Muscle of back (tissue), 13 donors: ENCODE measurements at places on chromosomes 11 and 22.

DNA sequence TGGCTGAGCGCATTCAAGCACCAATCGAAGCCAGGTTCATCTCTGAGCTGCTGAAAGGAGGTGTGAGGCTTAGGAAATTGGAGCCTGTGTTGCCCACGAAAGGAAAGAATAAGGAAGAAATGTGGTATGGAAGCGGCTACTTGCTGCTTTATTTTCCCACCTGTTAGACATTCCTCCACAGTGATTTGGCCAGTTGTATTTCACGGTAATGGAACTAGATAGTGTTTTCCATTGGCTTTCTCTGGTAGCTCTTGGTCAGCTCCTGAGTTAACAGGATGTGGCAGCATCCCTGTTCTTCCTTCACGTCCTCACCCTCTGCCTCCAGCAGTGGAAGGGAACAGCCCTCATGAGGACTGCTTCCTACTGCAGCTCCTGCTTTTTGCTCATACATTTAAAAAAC lies 44.7 kb downstream of the BID start:
- DNase-seq: no peak

DNA sequence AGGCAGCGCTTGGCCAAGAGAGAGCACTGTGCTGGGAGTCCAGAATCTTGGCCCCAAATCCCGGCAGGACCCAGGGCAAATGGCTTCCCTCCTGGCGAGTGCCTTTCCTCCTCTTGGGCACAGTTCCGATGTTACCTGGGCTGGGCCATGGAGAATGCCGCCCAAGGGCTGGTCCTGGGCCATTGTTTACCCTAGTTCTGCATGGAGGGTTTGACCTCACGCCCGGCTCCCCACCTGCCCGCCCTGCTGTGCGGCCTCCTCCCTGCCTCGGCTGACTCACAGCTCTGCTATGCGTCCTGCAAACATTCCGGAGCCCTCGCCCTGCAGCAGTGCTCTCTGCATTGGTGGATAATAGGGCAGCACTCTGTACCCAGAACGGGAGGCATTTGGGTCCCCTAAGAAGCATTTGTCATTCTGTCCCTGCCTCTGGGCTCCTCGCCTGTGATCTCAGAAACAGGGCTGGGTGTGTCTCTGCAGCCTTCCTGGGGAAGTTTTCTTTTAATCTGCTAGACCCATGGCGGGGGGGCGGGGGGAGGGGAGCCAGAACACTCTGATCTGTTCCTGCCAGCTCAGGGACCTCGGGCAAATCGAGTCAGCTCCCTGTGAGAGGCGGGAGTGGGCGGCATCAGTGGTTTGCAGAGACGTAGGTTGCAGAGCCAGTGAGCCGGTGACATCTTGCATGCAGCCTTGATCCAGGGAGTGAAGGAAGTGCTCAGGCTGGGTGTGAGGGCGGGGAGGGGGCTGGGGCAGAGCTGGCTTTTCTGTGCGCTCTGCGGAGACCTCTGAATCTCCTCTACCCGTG lies 32.9 kb upstream of the SMIM38 start:
- peak; percentile 46 for DNase-seq

GRCh38 chr22:48781868-48782267 lies 1045.8 kb downstream of the BRD1 start:
- no peak for DNase-seq

GRCh38 chr11:125214601-125215565 lies 50.3 kb downstream of the PKNOX2 start:
- DNase-seq: peak; percentile 67

GRCh38 chr22:29375398-29376076 lies 12.8 kb downstream of the AP1B1 start:
- DNase-seq: no peak

DNA sequence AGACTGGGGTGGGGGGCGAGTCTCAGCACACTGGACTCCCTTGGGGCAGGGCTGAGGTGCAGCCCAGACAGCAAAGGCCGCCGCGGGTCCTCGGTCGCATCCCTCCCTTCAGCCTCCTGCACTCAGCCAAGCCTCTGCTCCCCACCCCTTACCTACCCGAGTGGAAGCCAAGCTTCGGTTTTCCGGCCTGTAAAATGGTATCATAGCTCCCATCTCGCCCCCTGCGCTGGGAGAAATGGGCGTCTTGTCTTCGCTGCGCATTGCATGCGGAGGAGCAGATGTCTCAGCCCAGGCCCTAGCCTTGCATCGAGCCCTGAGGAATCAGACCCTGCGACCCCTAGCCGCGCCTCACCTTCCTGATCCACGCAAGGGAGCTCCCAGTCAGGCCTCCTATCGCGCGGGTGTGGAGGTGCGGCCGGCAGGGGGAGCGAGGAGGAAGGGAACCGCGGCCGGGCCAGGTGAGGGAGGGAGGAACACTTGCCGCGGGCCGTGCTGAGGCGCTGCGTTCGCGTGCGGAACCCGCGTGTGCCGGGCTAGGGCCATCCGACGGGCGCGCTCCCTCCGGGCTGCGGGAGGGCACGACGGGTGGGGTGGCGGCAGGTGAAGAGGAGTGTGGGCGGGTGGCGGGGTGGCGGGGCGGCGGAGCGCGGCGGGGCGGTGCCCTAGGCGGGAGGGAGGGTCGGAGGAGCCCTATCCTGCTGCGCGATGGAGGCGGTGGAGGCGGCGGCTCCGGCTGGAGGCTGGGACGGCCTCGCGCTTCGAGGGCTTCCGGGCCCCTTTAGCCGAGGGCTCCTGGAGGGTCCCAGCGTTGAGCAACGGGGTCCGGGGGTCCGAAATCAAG lies 4.1 kb upstream of the TBX1 start:
- no peak for DNase-seq

DNA sequence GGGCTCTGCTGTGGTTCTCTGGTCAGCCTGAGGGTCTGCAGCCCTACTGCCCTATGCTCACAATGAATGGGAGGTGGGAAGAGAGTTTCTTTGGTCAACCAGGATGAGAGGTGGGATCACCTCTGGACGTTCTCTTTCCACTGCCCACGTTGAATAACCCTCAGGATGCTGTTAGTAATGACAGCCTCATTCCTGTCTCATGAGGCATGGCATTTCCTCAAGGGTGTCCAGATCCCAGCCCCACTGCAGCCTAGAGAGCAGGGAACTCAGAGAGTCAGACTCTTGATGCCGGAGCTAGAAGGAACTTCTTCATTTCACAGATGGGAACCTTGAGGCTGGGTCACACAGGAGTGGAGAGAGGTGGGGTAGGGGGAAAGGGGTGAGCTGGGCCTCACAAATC lies 196.0 kb downstream of the CEP164 start:
- no peak for DNase-seq

DNA sequence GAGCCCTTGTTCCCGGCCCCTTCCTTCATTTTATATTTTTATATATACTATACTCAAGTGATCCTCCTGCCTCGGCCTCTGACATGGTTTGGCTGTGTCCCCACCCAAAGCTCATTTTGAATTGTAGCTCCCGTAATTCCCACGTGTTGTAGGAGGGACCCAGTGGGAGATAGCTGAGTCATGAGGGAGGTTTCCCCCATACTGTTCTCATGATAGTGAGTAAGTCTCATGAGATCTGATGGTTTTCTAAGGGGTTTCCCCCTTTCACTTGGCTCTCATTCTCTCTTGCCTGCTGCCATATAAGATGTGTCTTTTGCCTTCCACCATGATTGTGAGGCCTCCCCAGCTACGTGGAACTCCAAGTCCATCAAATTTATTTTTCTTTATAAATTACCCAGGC lies 7.2 kb upstream of the ZNF280A start:
- DNase-seq: no peak

GRCh38 chr22:22201185-22201929 lies 43.2 kb upstream of the VPREB1 start:
- DNase-seq: peak; percentile 33

- no peak for DNase-seq
Observed at GRCh38 chr22:49569286-49570031, 258.2 kb downstream of the BRD1 start.

DNA sequence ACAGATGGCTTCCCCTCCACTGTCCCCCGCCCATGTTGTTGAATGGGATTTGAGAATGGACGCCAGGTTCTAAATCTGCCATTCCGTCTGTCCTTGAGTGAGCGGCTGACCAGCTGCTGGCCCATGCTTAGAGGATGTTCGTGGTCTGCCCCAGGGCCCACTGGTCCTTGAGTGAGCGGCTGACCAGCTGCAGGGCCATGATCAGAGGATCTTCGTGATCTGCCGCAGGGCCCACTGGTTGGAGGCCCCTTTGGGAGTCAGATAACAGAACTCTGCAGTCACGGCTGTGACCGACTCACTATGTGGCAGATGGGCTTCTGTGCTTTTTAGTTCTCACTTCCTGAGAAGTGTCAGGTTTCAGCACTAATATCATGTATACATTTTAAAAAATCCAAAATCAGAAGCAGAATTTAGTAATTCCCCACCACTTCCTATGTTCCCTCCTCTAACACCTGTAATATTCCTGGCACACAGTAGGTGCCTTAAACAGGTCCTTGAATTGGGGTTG lies 54.1 kb downstream of the MICAL3 start:
- DNase-seq: peak; percentile 56

DNA sequence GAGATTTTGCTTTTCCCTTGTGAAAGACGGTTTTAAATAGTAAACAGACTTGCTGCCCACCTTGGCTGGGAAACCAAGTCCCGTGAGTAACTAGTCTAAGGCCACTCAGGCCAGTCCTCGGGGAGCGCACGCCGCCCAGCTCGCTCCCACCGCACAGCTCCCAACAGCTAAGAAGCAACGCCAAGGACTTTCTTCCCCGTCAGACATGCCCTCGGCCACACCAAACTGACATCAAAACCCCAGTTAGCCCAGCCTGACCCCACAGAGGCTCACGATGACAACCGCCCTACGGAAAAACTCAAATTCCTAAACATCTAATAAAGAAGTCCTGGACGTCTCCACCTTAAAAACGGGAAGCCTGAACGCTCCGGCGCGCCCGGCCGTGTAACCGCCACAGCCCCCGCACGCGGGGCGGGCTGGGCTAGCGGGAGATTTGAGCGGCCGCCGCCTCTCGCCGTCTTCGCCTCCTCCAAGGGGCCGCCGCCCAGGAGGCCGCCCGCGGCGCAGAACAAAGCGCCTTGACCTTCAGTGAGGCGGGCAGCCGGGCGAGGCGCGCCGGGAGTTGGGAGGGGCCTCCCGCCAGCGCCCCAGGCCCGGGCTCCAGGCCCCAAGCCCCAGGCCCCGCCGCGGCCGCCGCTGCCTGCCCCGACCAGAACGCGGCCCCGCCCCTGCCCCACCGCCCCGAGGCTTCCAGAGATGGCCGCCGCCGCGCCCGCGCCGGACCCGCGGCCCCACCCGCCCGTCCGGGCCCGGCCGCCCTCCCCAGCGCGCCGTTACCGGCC lies 486 bp downstream of the NAP1L4 start:
- DNase-seq: peak; percentile 24

DNA sequence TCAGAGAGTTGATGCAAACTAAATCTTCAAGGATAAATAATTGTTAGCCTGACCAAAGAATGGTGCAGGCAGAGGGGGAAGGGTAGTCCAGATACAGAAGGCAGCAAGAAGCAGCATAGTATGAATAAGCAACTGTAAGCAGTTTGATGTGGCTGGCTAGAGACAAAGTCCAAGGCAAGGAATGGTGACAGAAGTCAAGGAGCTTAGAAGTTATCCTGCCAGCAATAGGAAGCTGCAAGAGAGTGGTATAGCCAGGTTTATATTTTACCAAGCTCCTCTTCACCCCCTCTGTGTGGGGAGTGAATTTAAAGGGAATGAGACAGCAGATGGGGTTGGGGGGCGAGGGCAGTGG lies 14.7 kb downstream of the TRIM3 start:
- DNase-seq: no peak

DNA sequence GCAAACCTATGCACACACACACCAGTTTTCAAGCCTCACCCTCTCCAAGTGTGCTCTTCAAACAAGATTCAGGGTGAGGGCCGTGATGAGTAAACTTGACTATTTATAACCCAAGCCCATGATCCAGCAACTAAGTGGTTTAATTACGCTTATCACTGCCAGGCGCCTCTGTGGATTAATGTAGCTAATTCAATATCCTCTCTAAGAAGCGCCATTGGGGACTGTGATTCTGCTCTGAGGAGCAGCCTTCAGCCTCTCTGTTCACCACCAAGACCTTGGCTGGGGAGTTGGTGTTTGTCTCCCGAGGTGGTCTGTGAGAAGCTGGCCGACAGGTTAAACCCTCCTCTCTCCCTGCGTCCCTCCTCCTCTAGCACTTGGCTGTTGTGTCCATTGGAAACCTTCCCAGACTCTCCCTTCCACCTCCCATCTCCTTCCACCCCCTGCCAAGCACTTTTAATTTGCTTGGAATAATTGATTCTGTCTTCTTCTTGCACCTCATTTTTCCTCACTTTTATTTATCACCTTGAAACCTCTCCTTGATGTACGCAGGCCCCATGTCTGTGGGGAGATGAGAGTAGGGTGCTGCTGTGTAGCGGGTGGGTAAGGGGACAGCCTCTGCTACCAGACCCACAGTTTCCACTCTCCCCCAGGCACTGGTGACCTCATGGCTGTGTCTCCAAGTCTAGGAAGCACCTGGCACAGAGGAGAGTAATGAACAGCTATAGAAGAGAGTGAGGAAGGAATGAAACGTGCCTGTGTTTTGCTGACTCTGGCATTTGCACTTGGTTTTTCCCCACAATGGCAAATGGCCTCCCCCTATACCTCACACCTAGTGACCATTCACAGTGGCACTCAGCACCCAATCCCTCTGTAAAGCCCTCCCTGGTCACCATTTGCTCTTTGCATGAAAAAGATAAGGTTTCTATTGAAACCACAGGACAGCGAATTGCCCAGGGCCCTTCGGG lies 236.6 kb downstream of the GRIK4 start:
- DNase-seq: no peak

GRCh38 chr22:47850644-47851151 lies 1088.2 kb downstream of the TBC1D22A start:
- peak; percentile 54 for DNase-seq

DNA sequence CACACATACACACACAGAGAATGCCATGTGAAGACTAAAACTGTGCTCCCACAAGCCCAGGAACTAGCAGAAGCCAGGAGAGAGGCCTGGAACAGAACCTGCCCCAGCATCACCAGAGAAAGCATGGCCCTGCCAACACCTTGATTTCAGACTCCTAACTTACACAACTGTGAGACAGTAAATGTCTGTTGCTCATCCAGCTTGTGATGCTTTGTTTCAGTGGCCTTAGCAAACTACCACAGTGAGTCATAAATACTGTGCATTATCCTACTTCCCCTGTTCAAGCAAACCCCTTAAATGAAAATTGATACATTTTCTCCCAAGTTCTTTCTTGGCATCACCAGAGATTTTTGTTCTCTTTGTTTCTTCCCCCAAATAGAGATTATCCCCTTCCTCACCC lies 1539.4 kb upstream of the TENM4 start:
- DNase-seq: no peak

- DNase-seq: no peak
Observed at GRCh38 chr11:44833877-44834452, 107.2 kb downstream of the TSPAN18 start.
